AG04450 (cell line): ENCODE measurements at places on chromosomes 11 and 22.

GRCh38 chr22:41184679-41185078 is 20.4 kb upstream of the L3MBTL2 start:
- DNase-seq = no peak

- DNase-seq = no peak
Measured at GRCh38 chr22:46513908-46514550, 23.4 kb downstream of the CELSR1 start.

- no peak for DNase-seq
Measured at GRCh38 chr11:83695046-83695445, 408.9 kb upstream of the CCDC90B start.

DNA sequence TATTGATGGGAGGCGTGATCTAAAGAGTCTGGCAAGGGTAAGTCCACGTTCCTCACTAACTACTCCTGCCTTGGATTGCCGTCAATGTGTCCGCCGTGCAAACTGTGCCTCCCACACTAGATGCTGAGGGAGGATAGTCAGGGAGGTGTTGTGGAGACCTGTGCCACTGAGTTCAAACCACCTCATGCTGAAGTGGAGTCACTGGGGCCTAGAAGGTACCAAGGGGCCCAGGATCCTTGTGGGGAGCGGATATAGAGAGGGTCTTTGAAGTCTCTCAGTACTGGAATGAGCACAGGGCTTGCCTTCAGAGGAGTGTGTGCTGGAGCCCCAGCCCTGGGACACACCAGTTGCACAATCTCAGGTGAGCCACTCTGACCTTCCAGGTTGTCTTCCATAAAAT is 27.1 kb upstream of the TMPRSS4 start:
- DNase-seq = no peak

- no peak for DNase-seq
Measured at GRCh38 chr11:33315822-33316221, 58.6 kb downstream of the HIPK3 start.

GRCh38 chr22:29102300-29102699 is 29.5 kb downstream of the KREMEN1 start:
- DNase-seq = no peak

DNA sequence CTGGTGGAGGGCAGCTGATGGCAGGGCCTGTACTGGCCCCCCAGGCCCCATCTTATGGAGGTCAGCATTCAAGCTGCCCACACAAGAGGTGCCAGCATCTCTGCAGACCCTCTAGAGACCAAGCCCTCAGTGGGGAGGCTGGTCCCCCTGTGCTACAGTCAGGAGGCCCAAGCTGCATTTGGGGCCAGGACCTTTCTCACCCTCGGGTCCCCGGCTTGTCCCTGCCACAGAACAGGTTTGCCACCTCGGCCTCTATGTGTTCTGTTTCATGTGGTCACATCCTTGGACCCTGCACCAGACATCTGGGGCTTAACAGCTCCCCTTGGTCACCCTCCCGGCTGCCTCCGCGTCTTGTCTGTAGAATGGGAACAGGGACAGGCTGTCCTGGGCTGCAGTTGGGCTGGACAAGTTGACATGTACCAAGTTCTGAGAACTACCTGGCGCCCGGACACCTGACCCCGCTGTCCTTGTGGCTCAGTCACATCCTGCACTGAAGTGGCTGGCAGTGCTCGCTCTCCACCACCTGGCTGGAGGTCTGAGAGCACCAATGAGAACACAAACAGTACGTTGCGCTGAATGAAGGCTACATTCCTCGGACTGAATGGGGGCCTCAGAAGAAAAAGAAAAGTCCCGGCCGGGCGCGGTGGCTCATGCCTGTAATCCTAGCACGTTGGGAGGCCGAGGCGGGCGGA is 2.7 kb upstream of the PLXNB2 start:
- DNase-seq = no peak

- DNase-seq = no peak
Measured at GRCh38 chr22:19537941-19538488, 13.8 kb upstream of the CLDN5 start.

GRCh38 chr11:132137981-132138313 is 767.5 kb downstream of the NTM start:
- DNase-seq = no peak

DNA sequence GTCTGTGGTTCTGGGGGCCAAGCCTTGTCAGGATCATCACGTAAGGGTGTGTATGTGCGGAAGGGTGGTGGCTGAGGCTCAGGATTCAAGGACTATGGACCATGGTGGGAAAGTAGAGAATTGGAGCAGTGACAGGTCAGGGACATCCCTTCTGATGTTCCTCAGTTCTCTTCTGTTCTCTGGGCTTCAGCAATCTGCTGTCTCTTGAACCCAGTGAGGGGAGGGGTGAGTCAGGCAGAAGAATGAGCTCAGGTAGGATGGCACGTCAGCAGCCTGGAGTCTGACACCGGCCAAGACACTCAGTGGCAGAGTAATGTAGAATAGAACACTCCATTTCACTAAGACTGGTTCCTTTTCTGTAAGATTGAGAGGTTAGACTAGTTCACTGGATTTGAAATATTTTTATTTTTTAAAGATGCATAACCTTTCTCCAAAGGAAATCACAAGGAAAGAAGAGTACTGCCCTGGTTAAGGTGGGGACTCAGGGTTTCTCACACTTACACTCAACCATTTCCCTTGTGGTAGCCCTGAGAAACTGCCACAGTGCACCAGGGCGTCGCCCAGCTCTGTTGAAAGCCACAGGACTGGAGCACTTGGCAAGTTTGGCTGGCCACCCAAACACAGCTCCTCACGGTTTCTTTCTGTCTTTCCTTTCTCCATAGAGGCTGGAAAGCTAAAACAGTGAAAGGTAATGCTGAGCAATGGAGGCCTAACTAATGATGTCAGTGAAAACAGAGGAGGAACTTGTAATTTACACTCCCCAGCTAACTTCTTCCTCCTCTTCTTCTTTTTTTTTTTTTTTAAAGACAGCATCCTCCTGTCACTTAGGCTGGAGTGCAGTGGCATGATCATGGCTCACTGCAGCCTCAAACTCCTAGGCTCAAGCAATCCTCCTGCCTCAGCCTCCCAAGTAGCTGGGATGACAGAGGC is 23.1 kb upstream of the MICAL2 start:
- no peak for DNase-seq

DNA sequence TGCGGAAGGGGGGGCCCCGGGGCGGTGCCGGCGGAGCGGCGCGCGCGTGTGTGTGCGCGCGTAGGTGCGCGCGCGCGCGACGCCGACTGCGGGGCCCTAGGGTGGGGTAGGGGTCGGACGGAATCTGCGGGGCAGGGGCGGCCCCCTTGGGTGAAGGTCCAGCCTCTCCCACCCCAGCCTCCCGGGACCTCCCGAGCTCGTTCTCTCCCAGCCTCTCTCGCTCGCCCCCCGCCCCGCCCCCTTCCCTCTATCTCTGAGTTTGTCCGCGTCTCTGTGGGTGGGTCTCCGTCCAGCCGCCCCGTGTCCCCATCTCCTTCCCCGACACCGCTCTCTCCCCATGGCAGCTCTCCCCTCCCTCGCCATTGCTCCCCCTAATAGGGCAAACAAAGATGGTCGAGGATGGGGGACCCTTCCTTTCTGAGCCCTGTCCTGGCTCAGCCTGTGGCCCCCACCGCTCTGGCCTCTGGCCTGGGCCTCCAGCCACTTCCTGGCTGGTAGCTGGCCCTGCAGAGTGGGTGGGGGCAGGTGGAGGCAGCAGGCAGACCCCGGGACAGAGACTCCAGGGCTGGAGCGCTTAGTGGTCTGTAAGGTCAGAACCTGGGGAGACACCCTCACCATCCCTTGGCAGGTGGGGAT is 33.0 kb upstream of the PRR5 start:
- no peak for DNase-seq

- no peak for DNase-seq
Measured at GRCh38 chr22:19598054-19598855, 74.0 kb upstream of the CLDN5 start.
